ENCODE measurements at places on chromosomes 7 and 10.

DNA sequence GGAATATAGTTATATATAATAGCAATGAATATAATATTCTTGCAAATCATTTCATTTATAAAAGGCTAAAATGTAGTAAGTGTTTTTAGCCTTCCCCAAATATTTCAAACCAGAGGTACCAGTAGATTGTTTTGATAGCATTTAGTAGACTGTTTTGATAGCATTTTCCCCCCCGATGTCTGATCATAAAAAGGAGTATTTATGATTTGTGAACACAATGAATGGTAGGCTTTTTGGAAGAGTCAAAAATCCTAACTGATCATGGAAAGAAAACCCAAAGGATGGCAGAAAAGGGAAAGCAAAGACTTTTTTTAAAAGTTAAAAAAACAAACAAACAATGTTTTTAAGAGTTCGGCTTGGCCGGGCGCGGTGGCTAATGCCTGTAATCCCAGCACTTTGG lies 152.5 kb downstream of the PIP4K2A start:
- DNase-seq: no peak

DNA sequence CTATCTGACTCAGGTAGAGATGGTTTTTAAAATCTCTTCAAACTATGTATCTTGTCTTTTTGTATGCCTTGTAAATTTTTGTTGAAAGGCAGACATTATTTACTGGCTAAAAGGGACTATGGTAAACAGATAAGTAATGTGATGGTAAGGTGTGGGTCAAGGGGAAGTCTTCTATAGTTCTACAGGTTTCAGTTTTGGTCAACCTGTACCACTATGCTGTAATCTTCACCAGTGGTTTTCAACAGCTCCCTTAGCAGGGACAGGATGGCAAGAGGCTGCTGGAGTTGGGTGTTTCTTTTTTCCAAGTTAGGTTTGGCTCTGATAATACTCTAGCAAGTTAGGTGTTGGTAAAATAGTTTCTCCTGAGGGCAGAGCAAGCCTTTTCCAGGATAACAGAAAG lies 32.7 kb upstream of the FZD8 start:
- no peak for DNase-seq

DNA sequence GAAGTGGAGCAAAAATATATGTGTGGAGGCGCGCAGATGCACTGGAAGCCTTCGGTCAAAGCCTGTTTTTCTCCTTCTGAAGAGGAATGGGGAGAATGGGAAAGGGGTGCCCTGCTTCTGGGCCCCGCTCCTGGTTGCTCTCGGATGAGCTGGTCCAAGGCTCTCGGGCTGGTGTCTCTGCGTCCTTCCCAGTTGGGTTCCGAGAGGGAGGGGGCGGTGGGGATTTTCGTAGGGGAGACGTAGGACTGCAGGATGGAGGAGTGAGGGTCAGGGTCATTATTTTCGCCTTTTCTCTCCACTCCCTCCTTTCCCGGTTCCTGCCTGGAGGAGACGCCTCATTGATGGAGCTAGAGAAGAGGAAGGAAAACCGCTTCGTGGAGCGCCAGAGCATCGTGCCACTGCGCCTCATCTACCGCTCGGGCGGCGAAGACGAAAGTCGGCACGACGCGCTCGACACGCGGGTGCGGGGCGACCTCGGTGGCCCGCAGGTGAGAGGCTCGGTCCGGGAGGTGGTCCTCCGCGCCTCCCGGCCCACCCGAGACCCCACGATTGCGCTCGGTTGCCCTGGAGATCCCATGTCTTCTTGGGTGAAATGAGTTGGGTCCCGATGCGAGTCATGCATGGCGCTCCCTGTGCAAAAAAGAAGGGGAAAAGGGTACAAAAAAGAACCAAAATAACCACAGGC lies 790 bp downstream of the ADAM22 start:
- DNase-seq: peak; percentile 18

DNA sequence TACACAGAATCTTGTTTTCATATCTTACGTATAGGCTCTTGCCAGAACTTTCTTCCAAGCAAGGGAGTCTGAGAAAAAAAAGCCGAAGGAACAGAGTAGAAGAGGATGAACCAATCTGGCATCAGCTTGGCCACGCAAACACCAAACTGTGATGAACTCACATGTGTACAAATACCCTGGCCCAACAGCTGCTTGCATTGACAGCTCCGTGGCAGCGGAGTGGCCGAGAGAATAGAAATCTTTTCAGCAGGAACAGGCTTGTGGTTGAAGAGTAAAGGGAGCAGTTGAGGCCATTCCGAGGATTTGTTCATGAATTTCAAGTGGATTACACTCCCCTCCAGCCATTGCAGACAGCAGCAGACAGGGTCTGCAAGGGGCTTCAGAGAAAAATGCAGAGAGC lies 173.8 kb upstream of the PLXNA4 start:
- no peak for DNase-seq

DNA sequence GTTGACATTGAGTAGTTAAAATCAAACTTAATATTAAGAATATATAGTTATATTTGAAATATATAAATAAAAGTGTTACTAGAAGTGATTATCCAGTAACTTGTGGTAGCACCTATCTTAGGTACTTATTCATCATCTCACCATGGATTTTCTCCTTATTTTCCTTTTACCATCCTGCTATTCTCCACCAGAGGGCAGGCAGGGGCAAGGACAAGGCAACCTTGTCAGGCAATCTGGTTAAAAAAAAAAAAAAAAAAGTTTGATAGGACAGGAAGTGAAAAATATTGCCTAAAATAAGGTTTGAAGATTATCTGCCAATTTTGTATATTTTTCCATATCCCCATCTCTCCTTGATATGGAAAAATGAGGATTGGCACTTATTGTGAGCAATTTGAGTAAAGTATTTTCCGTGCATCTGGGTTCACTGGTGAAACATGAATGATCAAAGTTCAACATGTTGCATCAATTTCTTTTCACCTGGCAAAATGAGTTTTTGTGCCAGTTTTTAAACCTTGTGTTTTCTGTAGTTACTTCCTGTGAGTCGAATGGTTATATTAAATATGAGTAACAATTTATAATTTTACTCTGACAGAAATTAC lies 256.7 kb downstream of the AGMO start:
- peak; percentile 75 for DNase-seq

GRCh38 chr7:115906731-115907130 lies 123.8 kb downstream of the TFEC start:
- DNase-seq: no peak

DNA sequence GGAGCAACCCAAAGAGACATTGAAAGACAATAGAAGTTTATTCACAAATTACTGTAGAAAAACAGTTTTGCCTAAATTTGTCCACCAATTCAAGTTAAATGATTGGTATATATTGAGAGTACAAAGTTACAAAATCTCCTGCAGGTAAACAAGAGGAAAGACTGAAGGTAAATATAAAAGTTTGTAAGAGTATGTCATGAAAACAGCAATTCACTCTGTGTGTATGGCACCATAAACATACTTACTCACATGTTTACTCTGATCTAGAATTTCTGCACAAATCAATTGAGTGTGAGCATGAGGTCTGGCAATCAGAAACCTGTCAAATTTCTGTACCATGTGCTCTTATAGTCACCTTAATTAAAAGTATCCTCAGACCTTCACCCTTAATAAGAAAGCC lies 800.9 kb upstream of the MBL2 start:
- no peak for DNase-seq

DNA sequence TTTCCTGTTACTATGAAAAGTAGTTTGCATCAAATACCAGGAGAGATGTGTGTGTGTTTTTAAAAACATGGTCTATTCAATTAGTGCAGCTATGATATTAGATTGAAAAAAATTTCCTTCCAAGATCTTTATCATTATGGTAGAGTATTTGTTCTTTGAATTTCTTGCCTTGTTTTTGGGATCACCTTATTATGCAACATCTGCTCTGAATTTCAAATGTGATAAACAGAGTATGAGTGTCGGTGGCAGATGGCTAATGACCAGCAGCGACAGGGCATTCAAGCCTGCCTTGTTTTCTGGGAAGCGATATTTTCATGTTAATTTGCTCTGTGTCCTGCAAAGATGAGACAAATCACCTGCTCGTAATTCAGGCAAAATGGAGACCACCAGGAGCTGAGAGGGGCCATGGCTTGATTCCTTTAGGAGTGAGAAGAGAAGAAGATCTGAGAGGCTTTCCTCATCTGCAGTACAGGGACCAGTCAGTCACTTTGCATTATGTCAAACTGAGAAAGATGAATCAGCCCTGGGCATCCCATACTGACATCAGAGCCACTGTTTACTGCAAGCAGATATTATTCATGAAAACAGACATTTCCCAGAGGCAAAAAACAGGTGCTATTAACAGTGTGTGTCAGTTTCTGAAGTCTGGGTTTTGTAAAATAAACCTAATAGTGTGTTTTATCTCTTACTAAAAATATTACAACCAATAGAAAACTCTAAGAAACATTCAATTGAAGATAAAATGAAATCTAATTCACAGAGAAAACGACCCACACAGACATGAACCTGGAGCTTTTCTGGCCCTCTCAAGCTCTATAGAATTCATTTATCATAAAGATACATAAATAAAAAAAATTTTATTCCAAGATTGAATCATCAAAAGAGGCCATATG lies 67.6 kb downstream of the CDK6 start:
- DNase-seq: peak; percentile 47

DNA sequence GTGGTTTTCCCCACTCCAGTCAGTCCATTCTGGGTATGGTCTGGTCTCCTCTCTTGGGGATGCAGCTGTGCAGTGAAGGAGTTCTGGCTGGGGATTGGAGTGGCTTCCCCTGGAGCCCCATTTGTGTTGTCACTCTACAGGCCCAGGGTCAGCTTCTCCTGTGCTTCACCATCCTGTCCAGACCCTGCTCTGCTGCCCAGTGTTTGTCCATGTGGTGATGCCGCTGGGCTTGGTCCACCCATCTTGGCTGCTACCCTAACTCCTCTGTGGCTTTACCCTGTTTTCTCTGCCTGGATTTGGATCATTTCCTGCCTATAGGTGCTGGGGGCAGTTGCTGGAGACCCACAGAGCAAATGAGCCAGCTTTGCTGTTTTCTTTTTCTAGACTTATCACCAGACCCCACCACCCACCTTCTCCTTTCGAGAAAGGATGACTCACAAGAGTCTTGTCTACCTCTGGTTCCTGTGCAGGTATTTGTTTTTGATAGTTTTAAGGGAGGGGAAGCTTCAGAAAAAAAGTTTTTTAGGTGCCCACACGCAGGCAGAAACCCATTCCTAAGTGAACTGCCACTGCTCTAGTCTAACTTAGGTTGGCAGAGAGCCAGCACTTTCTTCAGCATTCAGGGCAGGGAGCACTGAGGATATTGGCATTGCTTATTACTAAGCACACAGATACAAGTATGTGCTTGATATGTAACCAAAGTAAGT lies 8.5 kb downstream of the ZDHHC16 start:
- peak; percentile 71 for DNase-seq

DNA sequence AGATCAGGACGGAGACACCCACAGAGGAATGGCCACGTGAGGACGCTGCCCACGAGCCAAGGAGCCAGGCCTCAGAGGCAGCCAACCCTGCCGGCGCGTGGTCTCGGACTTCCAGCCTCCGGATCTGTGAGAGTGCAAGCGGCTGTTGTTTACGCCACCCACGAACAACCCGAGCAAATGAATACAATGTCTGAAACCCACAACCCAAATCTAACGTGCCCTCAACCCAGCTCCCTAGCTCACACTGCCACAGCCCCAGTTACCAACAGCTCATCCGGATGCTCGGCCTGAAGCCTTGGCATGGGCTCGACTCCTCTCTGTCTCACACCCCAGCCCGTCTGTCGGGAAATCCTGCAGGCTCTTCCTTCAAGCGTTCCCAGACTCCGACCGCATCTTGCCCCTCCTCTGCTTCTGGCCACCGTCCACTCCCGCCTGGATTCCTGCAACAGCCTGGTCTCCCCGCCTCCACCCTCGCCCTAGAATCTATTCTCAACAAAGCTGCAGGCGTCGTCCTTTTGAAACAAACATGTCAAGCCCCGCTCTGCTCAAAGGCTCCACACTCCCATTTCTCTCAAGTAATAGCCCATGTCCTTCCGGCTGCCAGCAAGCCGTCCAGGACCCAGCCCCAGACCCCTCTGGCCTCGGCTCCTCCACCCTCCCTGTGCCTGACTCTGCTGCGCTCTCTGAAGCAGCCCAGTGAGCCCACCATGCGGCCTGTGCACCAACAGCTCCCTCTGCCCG lies 35.3 kb downstream of the STK32C start:
- peak; percentile 37 for DNase-seq

DNA sequence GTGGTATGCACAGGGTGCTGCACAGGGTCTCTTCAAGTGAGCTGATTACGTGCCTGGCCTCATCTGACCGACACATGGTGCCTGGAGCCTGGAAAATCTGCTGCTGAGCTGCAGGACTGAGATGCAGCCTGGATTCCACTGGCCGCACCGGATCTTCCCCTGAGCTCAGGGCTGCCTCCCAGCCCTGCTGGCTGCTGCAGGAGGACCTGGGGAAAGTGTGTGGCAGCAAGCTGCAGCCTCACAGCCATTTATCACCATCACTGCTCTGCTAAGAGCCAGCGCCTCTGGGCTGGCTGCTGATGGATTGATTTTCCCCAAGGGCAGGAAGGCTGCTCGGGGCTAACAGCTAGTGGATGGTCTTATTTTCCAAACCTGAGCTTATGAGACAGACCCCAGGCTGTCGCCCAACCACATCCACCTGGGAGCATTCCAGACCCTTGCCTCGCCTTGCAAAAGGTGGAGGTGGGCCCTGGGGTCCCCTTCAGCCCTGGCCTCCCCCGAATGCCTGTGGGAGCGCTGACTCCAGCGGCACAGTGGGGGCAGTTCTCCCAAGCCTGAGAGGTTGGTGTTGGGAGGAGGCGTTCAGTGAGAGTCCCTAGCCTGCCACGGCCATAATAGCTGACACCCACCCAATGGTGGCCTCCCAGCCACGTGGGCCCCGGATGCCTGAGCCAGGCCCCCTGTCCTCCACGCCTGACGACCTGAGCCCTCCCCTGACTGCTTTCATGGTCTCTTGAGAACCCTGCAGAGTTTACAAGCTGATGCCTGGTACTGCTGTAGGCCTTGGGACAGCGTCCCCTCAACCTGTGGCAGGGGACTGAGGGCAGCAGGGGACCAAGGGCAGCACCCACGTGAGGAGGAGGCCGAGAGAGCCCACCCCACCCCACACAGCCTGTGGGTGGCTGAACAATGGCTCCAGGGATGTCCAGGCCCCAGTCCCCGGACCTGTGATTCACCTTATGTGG lies 38.2 kb downstream of the STK32C start:
- no peak for DNase-seq

- peak; percentile 33 for DNase-seq
Measured at GRCh38 chr10:78362406-78363022, 328.9 kb downstream of the RPS24 start.

DNA sequence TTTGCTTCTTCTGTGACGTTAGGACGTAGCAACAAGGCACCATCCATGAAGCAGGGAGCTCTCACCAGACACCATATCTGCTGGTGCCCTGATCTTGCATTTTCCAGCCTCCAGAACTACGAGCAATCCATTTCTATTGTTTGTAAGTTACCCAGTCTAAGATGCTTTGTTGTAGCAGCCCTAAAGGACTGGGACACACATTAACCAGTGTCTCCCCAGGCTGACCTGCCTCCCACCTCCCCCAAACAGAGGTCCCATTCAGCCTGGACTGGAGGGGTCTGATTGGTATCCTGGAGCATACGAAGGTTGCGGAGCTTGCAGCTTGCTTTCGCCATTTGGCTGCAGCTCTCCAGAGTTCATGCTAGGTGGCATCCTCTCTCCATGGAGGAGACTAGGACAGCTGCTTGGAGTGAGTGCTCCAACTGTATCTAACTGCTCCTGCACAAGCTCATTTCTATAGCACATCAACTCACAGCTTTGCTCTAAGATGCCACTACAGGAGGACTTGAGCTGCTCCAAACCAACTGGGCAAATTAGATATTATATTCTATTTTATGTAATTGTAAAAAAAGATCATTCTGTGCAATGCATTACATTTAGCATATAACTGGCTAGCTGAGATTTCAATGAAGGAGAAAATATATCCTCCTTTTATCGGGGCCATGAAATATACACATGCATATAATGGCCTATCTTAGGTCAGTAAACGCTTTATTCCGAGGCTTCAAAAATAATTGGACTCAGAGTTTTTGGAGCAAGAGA lies 8.0 kb upstream of the GRK5 start:
- DNase-seq: peak; percentile 96
